ENCODE measurements at places on chromosomes 1 and 21.

DNA sequence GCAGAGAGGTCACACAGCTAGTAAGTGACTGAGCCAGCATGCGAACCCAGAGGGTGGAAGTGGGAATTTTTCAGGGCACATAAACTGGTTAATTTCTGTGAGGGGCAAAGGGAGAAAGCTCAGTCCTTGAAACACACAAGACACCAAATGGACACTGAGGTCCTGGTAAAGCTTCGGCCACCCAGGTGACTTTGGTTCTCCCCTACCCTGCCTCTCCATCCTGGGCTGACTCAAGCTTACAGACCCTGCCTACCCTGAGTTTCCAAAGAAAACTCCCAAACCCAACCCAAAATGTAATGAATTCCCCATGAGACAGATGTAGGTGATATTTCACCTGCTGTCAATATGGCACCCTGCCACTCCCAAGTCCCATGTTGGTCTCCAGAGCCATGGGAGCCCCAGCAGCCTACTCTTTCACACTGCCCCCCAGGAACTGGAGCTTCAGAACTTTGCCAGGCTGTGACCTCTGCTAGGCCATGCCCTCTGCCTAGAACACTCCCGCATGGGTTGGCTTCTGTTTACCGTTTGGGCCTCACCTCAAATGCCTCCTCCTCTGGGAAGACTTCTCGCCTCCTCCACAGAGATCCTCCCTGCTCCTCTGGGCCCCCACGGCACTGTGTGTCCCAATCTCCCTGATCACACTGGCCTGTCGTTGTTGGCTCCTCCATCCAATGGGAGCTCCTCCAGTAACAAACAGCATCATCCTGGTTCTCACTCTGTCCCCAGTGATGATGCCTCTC, 3.7 kb upstream of the LRP8 start:
- DNase-seq, result no peak

- no peak for DNase-seq
Measured at GRCh38 chr1:154478013-154478412, 24.0 kb upstream of the TDRD10 start.

DNA sequence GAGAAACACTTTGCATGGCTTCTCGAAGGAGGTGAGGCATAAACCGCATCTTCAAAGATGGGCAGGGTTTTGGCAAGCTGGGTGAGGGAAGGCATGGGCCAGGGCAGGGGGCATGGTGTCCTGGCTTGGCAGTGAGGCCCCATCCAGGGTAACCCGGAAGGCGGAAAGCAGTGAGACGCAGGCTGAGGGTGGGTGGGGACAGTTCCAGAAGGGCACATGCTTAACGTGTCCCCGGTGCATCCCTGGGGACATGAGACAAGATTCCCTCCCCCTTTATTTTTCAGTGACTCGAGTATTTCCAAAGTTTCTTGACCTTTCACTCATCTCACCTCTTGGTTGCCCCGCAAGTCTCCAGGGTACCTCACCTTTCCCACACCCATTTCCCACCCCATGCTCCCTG, 122.8 kb upstream of the SLC25A33 start:
- DNase-seq, result no peak

DNA sequence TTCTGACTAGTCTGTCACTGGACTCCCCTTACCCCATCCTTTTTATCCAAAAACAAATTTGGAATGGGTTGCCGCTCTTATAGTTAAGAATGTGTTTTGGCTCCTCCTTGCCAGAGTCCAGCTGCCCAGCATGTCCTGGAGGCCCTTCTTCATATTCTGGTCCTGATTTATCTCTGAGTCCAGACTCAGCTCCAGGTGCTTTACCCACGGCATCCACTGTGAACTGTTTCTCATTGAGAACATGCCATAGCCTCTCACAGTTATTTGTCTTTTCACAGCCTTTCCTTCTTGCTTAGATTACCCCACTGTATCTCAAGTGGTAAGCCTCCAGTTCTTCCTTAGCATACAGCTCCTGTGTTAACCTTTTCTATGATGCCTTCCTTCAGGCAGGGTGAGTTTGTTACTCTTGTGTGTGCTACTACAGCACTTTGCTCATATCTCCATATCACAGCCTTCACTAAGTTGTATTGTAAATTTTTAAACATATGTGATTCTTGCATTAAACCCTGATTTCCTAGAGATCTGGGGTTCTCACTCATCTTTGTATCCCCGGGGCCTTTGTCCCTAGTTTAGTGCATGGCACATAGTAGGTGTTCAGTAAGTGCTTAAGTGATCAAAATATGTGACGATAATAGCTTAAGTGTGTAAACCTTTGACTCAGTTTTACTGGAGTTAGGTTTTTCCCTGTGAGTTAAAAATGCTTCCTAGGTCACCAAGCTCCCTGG, 116.0 kb downstream of the OSBPL9 start:
- no peak for DNase-seq

GRCh38 chr21:40845441-40845995, 1.4 kb downstream of the DSCAM start:
- DNase-seq, result no peak

DNA sequence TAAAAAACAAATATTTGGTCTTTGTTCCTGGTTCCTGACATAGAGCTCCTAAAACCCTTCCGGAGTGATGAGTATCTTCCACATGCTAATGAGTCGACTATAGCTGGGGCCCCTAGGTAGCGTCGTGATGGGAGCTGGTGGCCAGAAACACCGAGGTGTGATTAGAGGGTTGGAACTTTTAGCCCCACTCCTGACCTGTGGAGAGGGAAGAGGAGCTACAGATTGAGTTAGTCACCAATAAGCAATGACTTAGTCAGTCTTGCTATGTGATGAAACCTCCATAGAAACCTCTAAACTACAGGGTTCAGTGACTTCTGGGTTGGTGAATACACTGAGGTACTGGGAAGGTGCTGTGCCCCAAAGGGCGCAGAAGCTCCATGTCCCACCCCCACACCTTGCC, 30.1 kb upstream of the PLD5 start:
- no peak for DNase-seq
